ENCODE measurements at places on chromosomes 6 and 20.

- DNase-seq = no peak
Observed at GRCh38 chr6:31585491-31585890, 586 bp upstream of the LST1 start.

DNA sequence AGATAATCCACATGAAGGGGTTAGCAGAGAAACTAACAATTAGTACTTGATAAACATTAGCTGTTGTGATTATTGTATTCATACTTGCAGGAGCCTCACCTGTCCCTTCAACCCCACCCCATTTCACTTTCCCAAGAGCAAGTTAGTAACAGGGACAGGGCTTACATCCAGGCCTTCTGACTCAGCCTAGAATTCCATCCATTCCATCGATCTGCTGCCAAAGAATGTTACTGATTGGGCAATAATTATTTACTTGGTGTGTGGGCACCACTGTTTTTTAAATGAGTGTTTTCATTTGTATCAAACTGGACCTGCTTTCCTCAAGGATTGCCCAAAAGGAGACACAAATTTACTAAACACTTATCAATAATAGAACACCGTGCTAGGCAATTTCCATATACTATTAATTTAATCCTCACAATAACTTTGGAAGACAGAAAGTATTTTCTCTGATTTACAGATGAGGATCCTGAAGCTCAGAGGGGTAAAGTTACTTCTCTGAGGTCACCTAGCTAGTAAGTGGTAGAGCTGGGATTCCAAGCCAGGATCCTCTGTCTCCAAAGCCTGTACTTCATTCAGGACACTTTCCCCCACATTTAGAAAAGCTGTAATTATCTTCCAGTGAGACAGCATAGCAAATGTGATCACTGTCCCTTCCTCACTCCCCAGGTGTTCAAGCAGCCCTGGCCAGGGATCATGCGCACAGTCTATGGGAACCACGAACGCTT, 32.8 kb downstream of the GSS start:
- no peak for DNase-seq

GRCh38 chr6:48289841-48290240, 178.8 kb upstream of the PTCHD4 start:
- no peak for DNase-seq

- no peak for DNase-seq
Observed at GRCh38 chr6:15969236-15969778, 159.6 kb upstream of the MYLIP start.

- DNase-seq = no peak
Observed at GRCh38 chr6:136087986-136088385, 162.1 kb downstream of the MTFR2 start.
